Stomach (tissue), 19 donors: ENCODE measurements at places on chromosomes 7 and 10. TPM values are rescaled to one million over a fixed set of nuclear protein-coding genes. Genes with fewer than 3 reads are reported as not detected.

The HYAL4 gene
- not detected for total RNA-seq

The PTPRE gene
- 12.3 TPM for total RNA-seq

DNA sequence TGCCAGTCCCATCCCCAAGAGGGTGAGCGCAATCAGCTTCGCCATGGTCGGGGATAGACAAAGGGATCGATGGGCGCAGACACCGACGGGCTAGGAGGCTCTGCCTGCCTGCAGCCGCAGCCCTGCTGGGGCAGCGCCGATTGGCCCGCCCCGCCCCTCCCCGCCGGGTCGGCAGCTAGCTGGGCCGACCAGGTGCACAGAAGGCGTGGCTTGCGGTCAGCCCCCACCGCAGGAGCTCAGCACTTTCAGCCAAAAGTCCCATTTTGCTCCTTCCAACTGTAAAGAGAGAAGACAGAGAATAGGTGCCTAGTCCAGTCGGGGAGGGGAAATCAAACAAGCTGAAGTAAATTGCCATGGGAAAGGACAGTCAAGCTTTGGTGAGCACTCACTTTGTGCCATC lies at the start of gene PON1:
Gene PON1 (minus strand): TSS at position 102 of the 400 bp plus-strand sequence. CDS start 57 bp downstream, at position 45.
- H3K4me3 ChIP-seq = no peak within 1 kb of the TSS
- no peak within 1 kb of the TSS for H3K27ac ChIP-seq
- H3K36me3 ChIP-seq = no peaks in the 10 kb centered on the region
- peaks cover 5% of the 10 kb centered on the region for H3K27me3 ChIP-seq
- no peaks in the 10 kb centered on the region for H3K4me1 ChIP-seq
- peak; percentile 39 for DNase-seq

DNA sequence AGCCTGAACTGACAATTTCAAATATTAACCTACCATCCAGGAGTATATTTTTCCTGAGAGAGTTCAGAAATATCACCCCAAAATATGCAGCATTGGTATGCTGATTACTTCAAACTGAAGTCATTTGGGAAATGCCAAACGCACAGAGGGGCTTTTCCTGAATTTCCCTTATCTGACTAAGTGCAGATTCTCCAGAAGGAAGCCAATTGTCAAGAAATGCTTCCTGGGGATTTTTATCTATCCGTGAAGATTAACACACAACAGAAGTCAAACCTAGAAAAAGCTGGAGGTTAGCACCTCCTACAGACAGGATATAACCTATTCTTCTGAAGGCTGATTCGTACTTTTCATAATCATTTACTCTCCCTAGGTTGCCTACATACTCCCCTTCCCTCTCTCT lies 91.0 kb downstream of the AKR1D1 start:
- no peak for DNase-seq
- no peak overlapping the region for H3K4me3 ChIP-seq
- no peak overlapping the region for H3K27ac ChIP-seq
- no peaks in the 10 kb centered on the region for H3K4me1 ChIP-seq

GRCh38 chr10:91787810-91788209 lies 10.4 kb upstream of the TNKS2 start:
- no peak overlapping the region for H3K27ac ChIP-seq
- H3K4me1 ChIP-seq = peaks cover 9% of the 10 kb centered on the region
- no peak overlapping the region for H3K4me3 ChIP-seq
- no peaks in the 10 kb centered on the region for H3K36me3 ChIP-seq
- no peak for DNase-seq
- no peaks in the 10 kb centered on the region for H3K27me3 ChIP-seq

- DNase-seq = no peak
- no peaks in the 10 kb centered on the region for H3K27me3 ChIP-seq
- H3K36me3 ChIP-seq = no peaks in the 10 kb centered on the region
- H3K4me3 ChIP-seq = no peak overlapping the region
Observed at GRCh38 chr7:157537056-157537455, 200.3 kb downstream of the DNAJB6 start.

GRCh38 chr7:6448943-6449543 lies 1.3 kb upstream of the DAGLB start:
- DNase-seq = no peak
- no peak overlapping the region for H3K4me3 ChIP-seq
- H3K27me3 ChIP-seq = no peaks in the 10 kb centered on the region

DNA sequence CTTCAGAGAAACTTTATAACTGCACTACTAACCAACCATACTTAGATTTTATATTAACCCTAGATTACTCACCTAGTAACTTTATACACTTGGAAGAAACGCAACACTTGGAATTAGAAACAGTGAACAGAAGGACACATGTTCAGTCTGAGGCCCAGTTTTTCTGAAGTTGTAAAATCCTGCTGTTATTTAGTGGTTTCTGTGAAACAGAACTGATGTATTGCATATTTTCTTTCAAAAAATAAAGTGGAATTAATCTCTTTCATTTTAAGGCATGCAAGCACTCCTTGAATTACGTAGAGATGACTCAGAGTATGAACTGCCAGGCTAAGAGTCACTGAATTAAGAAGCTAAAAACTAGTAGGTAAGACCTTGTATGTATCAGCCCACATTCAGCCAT lies 215.8 kb downstream of the SKAP2 start:
- H3K4me3 ChIP-seq = no peak overlapping the region
- no peaks in the 10 kb centered on the region for H3K36me3 ChIP-seq
- no peaks in the 10 kb centered on the region for H3K27me3 ChIP-seq
- no peak overlapping the region for H3K27ac ChIP-seq

DNA sequence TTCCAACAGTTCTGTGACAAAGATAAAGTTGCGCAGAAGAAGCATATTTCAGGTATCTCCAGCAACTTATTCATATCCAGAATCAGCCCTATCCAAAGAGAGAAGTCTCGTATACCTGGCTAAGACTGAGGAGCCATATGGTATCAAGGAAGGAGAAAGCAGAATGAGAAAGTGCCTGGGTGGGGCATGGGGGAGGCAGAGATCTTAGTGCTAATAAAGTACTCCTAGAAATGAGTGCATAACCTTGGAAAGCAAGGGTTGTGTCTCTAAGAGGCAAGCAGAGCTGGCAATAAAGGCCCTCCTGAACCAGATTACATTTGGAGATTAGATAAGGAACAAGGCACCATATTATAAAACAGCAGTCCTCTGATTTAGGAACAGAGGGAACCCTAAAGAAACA lies 12.7 kb downstream of the TASOR2 start:
- DNase-seq = no peak
- no peaks in the 10 kb centered on the region for H3K27me3 ChIP-seq
- H3K4me1 ChIP-seq = peaks cover 59% of the 10 kb centered on the region
- H3K4me3 ChIP-seq = no peak overlapping the region
- no peaks in the 10 kb centered on the region for H3K36me3 ChIP-seq
- H3K27ac ChIP-seq = no peak overlapping the region

GRCh38 chr10:28008054-28008453 lies 9.2 kb upstream of the ODAD2 start:
- H3K4me3 ChIP-seq = no peak overlapping the region
- no peaks in the 10 kb centered on the region for H3K4me1 ChIP-seq
- no peak for DNase-seq
- H3K27ac ChIP-seq = no peak overlapping the region
- no peaks in the 10 kb centered on the region for H3K27me3 ChIP-seq

GRCh38 chr7:121244120-121244870 lies 84.5 kb upstream of the WNT16 start:
- DNase-seq = peak; percentile 27
- no peak overlapping the region for H3K27ac ChIP-seq
- H3K27me3 ChIP-seq = no peaks in the 10 kb centered on the region
- H3K4me3 ChIP-seq = no peak overlapping the region
- H3K36me3 ChIP-seq = peaks cover 9% of the 10 kb centered on the region
